ENCODE measurements at places on chromosomes 13 and 19. TPM values are rescaled to one million over a fixed set of nuclear protein-coding genes. Genes with fewer than 3 reads are reported as not detected.

Gene ZNF578
- 16.8 TPM for total RNA-seq

Gene CYSLTR2
- total RNA-seq, result not detected

Gene GRIK5
- total RNA-seq, result 16.4 TPM

Gene ZNF208
- total RNA-seq, result not detected

Gene RPS19
- total RNA-seq, result 3,019 TPM

Gene KCNN4
- total RNA-seq, result 0.62 TPM

Gene S1PR2
- total RNA-seq, result 7.4 TPM

Gene IFNL1
- not detected for total RNA-seq

DNA sequence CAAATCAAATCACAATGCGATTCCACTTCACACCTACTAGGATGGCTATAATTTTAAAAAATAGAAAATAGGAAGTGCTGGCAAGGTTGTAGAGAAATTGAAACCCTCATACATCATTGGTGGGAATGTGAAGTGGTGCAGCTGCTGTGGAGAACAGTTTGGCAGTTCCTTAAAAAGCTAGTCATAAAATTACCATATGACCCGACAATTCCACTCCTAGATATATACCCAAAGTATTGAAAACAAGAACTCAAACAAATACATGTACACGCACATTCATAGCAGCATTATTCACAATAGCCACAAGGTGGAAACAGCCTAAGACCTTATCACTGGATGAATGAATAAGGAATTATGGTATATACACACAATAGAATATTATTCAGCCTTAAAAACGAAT is 12.0 kb downstream of the HMGB1 start:
- DNase-seq, result no peak

- no peak for DNase-seq
These were observed 341.3 kb downstream of the SPRY2 start for GRCh38 chr13:79999601-80000000.

DNA sequence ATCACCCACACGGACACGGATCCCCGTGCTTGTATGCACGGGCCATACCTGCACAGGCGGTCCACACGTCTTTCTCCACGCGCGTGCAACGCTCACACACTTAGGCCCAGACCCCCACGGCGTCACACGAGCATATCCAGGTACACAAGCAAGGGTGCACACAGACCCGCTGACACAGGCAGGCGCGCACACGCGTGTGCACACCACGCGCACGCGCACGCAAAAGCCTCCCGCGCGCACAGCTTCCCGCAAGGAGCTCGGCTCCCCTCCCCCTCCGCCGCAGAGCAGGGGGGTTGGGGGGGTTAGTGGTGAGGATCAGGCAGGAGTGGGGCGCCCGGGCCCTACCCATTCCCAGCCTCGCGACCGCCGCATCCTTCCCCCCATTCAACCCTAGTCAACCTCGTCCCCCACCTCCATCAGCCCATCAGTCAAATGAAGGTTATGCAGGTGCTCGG is 407 bp downstream of the RAB3A start:
- DNase-seq, result no peak

DNA sequence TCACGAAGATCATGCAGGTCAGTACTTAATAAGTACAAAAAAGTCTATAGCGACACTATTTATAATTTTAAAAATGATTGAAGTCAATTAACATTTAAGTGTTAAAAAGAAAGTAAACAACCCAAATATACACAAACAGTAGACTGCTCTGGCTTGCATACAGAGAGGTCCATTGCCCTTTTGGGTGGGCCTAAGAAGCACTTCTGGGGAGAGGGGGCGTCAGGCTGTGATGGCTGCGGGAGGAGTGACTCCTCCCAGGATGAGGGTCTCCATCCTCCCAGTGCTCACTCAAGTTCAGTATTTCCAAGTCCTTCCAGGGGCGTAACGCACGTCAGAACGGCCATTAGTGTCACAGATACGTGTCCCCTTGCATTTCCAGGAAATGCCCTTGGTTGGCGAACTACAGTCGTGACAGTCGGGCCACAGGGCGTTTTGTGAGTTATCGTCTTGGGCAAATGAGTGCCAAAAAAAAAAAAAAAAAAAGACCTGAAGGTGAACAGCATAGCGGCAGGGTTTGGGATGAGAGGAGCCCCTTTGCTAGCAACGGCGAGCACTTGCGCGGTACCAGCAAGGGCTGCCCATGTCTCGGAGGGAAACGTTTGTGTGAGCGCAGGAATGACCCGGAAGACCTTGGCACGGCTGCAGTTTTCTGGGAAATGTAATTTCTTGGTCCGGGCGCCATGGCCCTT is at the start of gene SCGB2B2:
SCGB2B2 (minus strand) TSS at position 463 of the 689 bp plus-strand sequence. CDS start 82,596 bp downstream, outside the sequence.
- no peak for DNase-seq

DNA sequence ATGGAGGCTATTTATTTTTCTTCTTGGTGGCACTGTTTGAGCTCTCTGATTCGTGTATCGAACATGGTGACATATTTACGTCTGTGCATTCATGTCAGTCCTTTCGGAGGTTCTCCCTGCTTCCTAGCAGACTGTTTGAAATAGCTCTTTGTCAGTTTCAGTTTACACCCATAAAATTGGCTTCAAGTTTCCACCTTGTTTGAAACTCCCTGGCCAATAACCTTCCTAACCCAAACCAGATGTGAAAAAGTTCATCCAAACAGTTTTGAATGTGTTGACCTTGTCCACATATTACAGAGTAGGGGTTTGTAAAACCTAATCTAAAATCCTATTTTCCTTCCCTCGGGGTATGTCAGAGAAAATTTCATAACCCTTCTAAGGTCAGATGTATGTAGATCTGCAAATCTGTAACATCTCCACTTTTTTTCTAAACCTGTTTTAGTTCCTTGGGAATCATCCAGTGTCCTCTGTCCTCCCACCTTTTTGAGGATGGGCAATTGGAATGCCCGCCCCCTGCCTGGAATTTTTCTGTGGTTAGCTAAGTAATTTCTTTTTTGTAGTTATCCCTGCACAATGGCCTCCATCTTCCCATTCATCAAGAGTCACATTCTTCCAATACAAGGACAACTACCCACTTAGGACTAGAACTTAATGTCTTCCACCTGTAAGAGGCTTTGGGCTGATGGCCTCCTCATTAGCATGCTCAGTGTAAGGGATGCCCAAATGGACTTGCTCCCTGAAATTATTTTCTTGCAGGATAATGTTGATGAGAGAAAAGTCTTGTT is 499.8 kb downstream of the GPC6 start:
- no peak for DNase-seq

GRCh38 chr13:90585392-90585791 is 762.1 kb upstream of the MIR17HG start:
- DNase-seq, result no peak
